ENCODE measurements at places on chromosomes 4 and X. TPM values are rescaled to one million over a fixed set of nuclear protein-coding genes. Genes with fewer than 3 reads are reported as not detected.
A peak's percentile ranks its signal among the peaks of the same experiment; 100 is the strongest.

Gene ADH4
- not detected for total RNA-seq

DNA sequence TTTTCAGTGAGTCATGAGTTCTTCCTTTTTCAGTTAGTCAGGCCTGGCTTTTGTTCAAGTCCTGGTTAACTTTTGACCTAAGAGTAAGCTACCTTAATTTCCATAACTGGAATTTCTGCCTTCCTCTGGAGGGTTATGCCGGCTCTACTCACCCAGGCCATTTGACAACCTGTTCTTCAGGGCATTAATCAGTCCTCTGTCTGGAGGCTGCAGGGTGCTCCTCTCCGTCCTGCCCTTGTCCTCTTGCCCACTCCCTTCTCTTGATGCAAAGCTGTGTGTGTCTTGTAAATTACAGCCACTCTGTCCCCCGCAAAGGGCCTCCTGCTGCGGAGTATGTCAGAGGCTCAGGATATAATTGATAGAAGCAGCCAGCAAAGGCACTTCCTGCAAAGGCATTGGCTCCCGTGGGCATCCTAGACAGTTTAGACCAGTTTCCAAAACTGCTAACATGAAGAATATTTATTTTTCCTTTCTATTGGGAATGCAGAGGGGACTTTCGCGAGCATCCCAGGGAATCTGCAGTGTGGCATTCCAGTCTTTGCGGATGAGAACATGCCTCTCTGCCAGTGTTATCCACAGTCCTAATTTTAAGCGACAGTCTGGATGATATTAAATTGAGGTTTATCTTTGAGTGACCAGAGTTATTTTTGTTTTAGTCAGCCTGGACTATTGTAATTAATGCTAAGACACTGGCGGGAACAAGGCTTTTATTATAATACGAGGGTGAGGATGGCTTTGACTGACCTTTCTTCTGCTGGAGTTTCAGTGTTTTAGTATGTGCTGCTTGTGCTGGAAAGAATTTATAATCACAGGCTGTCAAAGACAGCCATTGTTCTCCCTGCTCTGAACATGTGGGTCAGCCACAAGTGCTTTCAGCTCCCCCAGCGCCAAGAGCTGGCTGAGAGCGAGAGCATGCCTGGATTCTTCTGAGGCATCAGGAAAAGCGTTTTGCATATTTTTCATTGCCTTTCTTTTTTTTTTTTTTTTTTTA is 74.2 kb downstream of the LIMCH1 start:
- peak; percentile 70 for DNase-seq

DNA sequence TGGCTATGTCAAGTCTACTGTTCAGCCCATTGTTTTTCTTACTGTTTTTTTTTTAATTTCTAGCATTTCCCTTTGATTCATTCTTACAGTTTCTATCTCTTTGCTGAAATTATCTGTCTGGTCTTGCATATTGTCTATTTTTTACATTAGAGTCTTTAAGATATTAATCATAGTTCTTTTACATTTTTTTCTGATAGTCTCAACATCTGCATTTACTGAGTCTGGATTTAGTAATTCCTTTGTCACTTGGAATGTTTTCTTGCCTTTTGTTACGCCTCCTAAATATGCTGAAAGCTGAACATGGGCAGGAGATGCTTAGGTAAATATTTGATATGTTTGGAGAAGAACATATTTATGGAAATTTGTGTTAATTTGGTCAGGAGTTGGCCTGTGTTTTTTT is 10.4 kb downstream of the JADE3 start:
- no peak for DNase-seq

Gene OTC
- not detected for total RNA-seq

- no peak for DNase-seq
Observed at GRCh38 chr4:46956451-46956850, 36.9 kb downstream of the GABRA4 start.

DNA sequence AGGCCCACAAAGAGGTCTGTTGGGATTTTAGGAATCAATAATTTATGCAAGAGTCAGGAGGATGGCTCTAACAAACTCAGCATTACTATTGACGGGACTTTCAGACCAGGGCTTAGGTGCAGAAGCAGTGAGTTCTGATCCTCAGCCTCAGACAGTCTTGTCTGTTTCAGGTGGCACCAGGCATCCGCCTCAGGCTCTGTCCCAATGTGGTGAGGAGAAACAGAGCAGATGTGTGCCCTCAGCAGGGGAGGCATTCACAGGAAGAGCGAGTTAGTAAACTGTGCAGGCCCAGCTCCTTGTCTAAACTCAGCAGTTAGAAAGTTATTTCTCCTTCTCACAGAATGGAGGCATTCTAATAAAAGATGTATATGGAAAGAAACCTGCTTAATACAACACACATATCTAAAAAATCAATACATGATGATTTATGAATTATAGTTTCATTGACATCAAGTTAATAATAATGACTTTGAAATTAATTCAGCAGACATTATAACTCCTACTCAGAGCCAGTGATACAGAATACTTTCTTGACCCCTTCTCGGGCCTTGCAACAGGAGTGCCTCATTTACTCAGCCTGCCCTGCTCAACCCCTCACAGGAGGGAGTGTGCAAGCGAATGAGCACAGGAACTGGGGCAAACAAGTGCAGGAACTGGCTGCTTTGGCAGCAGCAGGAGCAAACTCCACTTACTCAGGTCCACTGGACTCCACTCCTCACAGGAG is 202.8 kb upstream of the SMIM31 start:
- no peak for DNase-seq

Gene TLR2
- total RNA-seq, result 1.4 TPM

Gene PROM1
- 1.7 TPM for total RNA-seq

Gene ADGRG2
- not detected for total RNA-seq

Gene SRPX
- total RNA-seq, result 104 TPM

DNA sequence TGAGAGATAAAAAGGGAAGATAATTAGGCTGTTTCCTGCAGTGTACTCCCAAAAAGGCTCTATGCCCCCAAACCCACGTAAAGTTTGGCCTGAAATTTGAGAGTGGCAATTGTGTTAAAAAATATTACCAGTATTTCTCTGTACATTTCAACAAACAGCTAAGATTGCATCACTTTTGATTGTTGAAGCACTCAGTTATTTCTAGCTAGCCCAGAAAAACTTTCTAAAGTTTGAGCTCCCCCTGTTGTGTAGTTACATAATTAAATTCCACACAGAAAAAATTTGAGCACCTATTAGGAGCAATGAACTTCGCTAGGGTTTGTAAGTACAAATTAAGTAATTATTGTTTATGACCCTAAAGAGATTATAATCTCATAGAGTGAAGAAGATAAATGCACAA is 109.4 kb downstream of the DLG3 start:
- DNase-seq, result peak; percentile 9

Gene RAB39B
- not detected for total RNA-seq

Gene TAF7L
- total RNA-seq, result 1.1 TPM

GRCh38 chr4:159600061-159600460 is 497.2 kb downstream of the RAPGEF2 start:
- no peak for DNase-seq

- no peak for DNase-seq
Observed at GRCh38 chrX:134554291-134554690, 94.3 kb downstream of the HPRT1 start.

Gene ARAP2
- 0.16 TPM for total RNA-seq

DNA sequence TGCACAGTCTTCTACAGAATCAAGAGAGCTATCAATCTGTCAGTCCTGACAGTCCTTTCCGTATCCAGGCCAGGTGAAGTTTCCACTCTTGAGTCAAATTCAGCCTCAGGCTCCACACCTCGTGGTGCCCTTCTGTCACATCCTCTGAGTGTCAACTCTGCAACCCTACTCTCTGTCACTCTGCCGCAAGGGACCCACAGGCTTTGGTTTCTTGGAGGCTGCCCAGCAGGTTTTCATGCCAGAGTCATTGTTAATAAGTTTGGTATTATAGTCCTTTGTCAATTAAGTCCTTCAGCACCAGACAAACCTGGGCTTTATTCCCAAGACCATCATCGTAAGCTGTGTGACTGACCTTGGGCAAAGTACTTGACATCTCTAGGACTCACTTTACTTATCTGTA is 83.4 kb upstream of the KLHL13 start:
- no peak for DNase-seq

- DNase-seq, result no peak
Observed at GRCh38 chr4:157908031-157908430, 264.8 kb downstream of the GASK1B start.

GRCh38 chrX:23959781-23960180 is 52.0 kb downstream of the CXorf58 start:
- DNase-seq, result no peak

DNA sequence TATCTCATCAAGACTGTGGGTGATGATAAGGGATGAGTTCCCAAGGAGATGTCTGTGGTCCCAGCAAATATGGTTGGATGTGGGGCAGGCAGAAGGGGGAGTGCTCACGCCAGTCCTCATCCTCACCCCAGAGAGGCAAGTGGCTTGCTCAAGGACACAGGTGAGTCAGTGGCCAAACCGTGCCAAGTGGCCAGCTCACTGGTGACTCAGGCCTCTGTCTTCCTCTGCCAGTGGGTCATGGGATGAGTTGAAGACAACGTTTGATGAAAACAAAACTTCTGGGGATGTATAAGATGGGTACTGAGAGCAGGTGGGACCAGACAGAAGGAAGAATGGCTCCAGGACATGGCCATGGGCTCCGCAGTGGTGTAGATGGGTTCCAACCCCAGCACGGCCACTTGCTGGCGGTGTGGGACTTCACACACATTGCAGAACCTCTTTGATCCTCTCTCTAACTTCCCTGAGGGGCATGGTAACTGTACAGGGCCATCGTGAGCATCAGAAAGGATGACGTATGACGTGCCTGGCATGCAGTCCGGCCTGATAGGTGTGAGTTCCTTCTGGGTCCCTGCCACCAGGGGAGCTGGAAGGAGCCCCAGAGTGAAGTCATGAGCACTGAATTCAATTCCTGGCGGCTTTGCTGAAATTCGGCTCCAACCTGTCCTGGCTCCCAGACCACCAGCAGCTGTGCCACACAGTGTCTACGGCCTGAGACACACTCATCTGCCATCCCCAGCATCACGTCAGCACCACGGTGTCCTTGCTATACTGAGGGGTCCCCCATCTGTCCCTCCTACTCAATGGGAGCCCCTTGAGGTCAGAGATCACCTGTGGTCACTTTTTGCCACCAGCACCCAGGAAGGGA is 41.3 kb upstream of the GPR78 start:
- peak; percentile 6 for DNase-seq

Gene PRRG3
- total RNA-seq, result not detected

Gene SCML1
- total RNA-seq, result 12.4 TPM

- no peak for DNase-seq
Observed at GRCh38 chrX:48487362-48487798, 11.4 kb downstream of the FTSJ1 start.

Gene TFDP3
- total RNA-seq, result not detected

GRCh38 chr4:3330707-3331106 is 37.9 kb downstream of the RGS12 start:
- peak; percentile 75 for DNase-seq

- DNase-seq, result peak; percentile 69
Observed at GRCh38 chr4:6873792-6874461, 35.7 kb upstream of the TBC1D14 start.

- no peak for DNase-seq
Observed at GRCh38 chr4:142040043-142040442, 403.7 kb downstream of the IL15 start.

GRCh38 chr4:63700569-63700968 is 708.7 kb downstream of the TECRL start:
- DNase-seq, result no peak

DNA sequence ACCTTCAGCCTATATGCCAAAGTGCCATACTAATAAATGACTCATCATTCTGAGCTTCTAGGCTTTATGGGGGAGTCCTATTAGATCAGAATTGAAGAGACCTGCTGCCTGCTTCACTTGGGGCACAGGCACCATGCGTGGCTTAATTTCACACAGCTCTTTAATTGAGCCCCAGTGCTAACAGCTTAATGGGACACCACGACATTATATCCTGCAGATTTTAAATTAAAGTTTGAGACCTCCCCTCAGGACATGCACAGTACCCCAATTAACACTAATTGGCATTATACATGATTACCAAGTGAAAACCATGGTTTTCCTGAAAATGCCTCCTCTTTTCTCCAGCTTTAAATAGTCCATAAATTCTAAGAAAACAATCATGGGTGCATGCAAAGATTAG is 6.8 kb downstream of the C1QTNF7 start:
- DNase-seq, result no peak

Gene SHROOM2
- 11.8 TPM for total RNA-seq

DNA sequence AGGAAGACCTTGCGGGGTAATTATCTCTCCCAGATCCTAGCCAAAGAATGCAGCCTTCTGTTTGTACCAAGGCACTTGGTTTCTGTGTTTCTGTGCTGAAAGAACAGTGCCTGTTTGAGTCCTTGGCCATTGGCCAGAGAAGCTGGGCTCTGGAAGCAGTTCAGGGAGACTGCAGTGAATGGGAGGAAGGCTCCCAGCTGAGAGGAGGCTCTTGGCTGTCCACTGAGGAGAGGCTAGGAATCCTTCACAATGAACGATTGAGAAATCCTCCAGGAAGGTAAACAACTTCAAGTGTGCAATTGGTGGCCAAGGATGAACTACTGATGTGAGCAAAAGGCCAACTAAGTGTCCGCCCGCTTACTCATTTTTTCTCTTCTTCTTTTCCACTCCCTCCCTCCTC is 61.3 kb downstream of the HS3ST1 start:
- DNase-seq, result peak; percentile 7

GRCh38 chr4:8690216-8691150 is 97.9 kb downstream of the CPZ start:
- no peak for DNase-seq

DNA sequence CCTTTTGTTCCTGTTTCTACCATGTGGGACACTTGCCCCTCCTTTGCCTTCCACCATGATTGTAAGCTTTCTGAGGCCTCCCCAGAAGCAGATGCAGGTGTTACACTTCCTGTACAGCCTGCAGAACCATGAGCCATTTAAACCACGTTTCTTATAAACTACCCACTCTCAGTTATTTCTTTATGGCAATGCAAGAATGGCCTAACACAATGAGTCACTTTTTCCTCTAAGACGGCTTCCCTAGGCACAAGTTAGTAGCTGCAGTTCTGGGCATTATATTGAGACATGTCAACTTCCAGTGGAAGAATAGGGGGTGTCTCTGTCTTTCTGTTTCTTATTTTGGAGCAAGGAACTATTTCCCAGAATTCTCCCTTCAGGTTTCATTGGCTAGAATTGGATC is 32.9 kb upstream of the DIPK2B start:
- peak; percentile 1 for DNase-seq

- DNase-seq, result peak; percentile 19
Observed at GRCh38 chr4:89305712-89306437, 1.7 kb downstream of the GPRIN3 start.

- no peak for DNase-seq
Observed at GRCh38 chr4:79273915-79274314, 51.9 kb downstream of the NAA11 start.

Gene KLHL2
- 22.1 TPM for total RNA-seq

Gene WDR1
- 547 TPM for total RNA-seq

- no peak for DNase-seq
Observed at GRCh38 chrX:115409551-115409950, 120.0 kb downstream of the LUZP4 start.

GRCh38 chrX:50723006-50723405 is 91.0 kb downstream of the SHROOM4 start:
- no peak for DNase-seq

DNA sequence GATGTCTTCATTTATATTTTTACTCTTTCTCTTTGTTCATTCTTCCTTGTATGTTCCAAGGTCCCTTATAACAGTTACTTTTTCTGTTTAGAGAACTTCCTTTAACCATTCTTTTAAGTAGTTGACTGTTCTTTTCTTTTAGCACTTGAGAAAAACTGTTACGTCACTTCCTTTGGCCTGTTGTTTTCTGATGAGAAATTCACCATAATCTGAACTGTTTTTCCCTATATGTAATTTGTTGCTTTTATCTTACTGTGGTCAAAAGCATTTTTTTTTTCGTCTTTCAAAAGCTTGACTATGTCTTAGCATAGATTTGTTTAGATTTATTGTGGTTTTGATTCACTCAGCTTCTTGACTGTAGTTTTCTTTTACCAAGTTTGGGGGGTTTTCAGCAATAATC is 1660.3 kb upstream of the PCDH10 start:
- no peak for DNase-seq
